Femur (tissue), 1 donor: ENCODE measurements at places on chromosomes 3 and 15.

- no peak for DNase-seq
Observed at GRCh38 chr3:45943207-45943846, at the start of gene CXCR6. Gene CXCR6, plus strand, starts transcription at chr3:45943464. Its CDS starts 3,018 bp downstream, at chr3:45946482.

- DNase-seq, result peak; percentile 58
Observed at GRCh38 chr3:111072031-111072921, 660 bp downstream of the NECTIN3 start.

- no peak for DNase-seq
Observed at GRCh38 chr3:152621006-152621868, 213.7 kb upstream of the P2RY1 start.

DNA sequence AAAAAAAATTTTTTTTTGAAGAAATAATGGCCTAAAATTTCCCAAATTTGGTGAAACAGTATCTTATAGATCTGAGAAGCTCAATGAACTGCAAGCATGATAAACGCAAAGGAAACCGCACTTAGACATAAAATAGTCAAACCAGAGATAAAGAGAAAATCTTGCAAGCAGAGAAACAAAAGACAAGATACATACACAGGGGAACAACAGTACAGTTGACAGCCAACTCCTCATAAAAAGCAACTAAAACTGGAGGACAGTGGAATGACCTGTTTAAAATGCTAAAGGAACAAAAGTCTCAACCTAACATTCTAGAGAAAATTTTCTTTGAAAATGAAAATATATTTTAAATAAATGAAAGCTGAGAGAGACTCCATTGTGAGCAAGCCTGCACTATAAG is 107.5 kb downstream of the RASA2 start:
- no peak for DNase-seq
